Myometrial cell (primary cell): ENCODE measurements at places on chromosomes 16 and 17. TPM values are rescaled to one million over a fixed set of nuclear protein-coding genes. Genes with fewer than 3 reads are reported as not detected.

The KCNJ18 gene
- total RNA-seq: not detected in 2 replicates

The TBC1D3D gene
- 0.18 TPM in 1 of 2 replicates, not detected in the other for total RNA-seq

The SERPINF2 gene
- total RNA-seq: not detected in 2 replicates

The PARN gene
- 18.5 and 29.6 TPM in 2 replicates for total RNA-seq

The DOC2B gene
- not detected in 2 replicates for total RNA-seq

The DNAI2 gene
- total RNA-seq: not detected in 2 replicates

The CLEC3A gene
- total RNA-seq: not detected in 2 replicates

The KIF18B gene
- total RNA-seq: 11.2 and 12.4 TPM in 2 replicates
